ENCODE measurements at places on chromosomes 1 and 21. TPM values are rescaled to one million over a fixed set of nuclear protein-coding genes. Genes with fewer than 3 reads are reported as not detected.

- peak; percentile 17 for DNase-seq
These were observed 36.8 kb upstream of the PODN start for GRCh38 chr1:53025034-53025768.

DNA sequence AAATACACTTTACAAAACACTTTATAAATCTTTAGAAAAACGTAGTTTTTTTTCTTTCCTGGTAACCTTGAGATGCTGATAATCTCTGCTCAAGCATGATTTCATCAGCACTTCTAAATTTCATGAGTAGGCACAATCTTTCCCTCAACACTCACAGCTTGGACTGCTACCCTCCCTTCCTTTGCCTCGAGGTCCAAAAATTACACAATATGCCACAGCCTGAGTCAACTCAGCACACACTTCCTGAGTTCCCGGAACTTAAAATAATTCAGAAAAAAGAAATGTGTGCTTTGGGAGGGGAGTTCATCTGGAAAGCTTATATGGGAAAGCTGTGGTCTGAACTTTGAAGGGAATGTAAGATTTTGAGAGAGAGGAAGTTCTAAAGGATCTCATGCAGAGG is 5.9 kb downstream of the CLCA2 start:
- peak; percentile 85 for DNase-seq

GRCh38 chr1:151546011-151546925 is 6.2 kb downstream of the TUFT1 start:
- no peak for DNase-seq

DNA sequence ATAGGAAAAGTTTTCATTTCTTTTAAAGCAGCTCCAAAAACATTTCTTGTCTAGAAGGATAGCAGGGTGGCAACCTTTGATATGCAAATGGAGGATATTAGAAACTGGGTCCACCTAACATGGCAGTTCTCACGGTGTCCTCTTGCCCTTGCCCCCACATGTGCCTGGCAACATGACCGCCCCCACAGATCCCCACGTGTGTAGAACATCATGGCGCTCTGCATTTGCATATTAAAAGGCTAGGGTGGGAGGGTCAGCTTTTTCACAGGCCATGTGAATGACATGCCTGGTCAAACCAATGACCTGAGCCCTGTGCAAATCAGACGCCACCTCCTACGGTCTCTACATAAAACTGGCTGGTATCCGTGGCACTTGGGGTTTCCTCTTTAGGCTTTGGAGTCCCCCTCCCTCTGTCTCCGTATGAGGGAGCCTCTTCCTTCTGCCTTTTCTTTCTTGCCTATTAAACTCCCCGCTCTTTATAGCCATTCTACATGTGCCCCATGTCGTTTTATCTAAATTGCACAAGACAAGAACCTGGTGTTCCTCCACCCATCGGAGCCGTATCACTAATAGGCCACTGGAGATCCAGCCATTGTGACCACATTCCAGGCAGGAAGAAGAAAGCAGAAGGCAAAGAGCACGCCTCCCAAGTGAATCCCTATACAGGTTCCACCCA is 71.3 kb downstream of the WDR4 start:
- DNase-seq: no peak

DNA sequence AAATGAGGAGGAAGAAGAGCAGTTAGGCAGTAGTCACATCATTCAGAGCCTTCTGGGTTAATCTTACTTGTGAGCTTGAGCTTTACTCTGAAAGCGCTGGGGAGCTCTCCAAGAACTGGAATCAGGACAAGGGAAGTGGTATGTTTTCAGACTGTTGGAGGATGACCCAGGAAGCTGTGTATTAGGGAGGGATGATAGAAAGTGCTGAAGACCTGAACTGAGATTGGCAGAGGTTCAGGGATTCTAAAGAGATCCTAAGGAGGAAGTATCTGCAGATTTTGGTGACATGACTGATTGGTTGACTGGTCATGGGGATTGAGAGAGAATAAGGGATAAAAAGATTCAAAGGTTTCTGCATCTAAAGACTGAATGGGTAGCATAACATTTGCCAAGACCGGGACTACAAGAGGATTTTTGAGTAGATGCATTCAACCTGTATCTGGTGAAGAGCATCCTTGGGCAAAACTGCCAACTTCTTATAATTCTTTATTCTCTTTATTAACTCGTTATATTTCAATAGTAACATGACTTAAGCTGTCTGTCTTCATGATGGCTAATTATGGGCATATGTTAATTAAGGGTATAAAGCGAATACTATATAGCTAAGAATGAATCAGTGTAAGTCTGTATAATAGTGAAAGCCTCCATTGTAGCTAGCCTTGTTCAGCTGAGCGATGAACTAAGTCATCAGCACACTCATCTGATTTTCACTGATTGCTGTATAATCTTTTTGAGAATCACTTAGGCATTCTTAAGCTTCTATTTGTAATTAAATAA is 41.8 kb downstream of the XCL1 start:
- DNase-seq: no peak

- no peak for DNase-seq
These were observed 49.3 kb upstream of the ADGRL4 start for GRCh38 chr1:79055856-79056255.

DNA sequence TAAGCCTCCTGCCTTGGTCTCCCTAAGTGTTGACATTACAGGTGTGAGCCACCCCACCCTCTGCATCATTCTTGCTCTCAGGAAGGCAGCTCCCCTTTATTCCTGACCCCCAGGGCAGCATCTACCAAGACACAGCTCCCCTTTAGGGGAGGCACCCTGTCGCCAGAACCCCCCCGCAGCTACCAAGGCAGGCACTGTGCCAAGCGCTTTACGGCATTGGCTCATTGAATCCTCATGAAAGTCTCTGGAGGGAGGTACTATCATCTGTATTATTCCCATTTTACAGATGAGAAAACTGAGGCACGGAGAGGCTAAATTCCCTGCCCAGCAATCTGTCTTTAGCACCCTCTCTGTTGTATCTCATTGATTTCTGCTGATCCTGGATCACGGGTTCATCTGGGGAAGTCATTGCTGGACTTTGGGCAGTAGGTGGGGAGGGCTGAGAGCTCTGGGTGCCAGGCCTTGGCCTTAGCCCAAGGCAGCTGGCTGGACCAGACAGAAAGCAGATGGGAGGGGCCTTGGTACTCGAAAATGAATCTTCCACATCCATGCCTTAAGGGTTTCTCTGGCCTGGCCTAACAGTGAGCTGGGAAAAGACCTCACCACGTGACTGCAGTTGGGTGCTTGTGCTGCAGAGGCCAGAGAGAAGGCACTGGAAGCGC is 5.9 kb downstream of the PLOD1 start:
- peak; percentile 85 for DNase-seq

NBPF10 gene
- 2.0 TPM for polyA plus RNA-seq

RXFP4 gene
- polyA plus RNA-seq: not detected

SPRR3 gene
- 0.34 TPM for polyA plus RNA-seq

ANGPTL3 gene
- polyA plus RNA-seq: 0.09 TPM
